ENCODE measurements at places on chromosomes 5 and 9.

DNA sequence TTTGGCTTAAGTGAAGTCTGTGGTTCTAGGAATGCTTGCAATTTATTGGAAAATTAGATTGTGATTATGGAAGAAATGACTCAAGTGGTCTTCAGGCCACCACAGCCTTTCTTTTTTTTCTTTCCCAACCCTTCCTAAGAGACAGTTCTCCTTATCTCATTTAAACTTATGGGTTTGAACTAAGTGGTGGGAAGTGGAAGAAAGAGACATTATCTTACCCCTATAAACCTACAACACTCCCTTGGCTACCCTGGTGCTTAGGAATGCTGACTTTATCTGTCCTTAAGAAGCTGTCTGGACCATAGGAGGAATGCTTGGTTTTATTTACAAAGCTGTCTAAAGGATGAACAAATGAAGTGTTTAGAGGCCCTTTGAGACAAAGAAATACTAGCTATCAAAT, 5.1 kb upstream of the ERAP1 start:
- DNase-seq = no peak

DNA sequence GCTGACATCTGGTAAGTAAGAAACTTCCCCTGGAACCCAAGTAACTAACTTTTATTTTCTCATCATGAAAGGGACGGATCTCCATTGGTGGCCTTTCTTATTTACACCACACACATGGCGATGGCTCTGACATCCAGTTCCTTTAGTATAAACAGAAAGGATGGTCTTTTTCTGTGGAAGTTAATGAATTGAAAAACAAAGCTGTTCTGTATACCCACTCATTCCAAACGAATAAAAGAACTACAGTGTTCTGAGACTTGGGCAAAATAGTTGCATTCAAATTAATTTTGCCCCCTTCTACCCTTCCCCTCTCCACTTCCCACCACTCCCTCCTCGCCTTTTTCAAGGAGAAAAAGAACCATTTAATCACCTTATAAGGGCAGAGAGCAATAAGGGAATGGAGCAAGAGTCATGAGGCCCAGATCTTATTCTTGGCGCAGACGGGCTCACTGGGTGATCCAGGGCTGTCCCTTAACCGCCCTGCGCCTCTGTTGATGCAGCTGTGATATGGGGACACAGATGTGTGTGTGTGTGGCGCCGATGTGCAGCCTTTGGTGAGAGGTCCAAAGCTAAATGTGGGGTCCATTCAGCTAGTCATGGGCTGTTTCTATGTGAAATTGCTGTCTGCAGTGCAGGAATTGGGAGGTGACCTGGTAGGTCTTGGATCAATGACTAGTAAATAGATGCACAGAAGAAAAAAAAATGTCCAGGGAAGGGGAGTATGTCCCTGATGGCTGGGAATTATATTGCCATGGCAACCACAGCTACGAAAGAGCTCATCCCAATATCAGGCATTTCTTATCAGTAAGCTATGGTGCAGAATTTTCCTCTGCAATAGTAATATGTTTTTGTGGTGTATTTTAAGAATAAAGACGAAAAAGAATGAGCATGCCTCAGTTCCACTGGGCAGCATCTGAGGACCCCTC, 141.5 kb upstream of the ERCC6L2 start:
- no peak for DNase-seq

GRCh38 chr5:171840711-171841522, 55.3 kb downstream of the SMIM23 start:
- no peak for DNase-seq

DNA sequence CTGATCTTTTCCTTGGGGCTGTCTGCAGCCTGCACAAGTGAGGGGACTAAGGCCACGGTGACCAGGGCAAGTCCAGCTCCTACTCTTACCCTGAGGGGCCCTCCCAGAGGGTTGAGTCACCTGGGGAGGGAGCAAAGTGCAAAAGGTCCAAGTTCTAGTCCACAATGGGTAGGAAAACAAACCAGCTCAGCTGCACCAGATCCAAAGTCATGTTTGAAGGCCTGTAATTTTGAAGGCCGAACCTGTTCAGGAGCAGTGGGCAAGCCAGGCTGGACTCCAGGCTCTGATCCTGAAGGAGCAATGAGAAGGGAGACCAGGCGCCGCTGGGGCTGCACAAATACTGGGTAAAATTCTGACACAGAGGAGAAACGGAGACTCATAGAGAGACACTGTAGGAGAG, 15.8 kb upstream of the TCF7 start:
- no peak for DNase-seq

- DNase-seq = no peak
Observed at GRCh38 chr9:120890320-120891244, 13.6 kb upstream of the PHF19 start.

- no peak for DNase-seq
Observed at GRCh38 chr9:37447111-37447510, 18.1 kb downstream of the ZBTB5 start.

DNA sequence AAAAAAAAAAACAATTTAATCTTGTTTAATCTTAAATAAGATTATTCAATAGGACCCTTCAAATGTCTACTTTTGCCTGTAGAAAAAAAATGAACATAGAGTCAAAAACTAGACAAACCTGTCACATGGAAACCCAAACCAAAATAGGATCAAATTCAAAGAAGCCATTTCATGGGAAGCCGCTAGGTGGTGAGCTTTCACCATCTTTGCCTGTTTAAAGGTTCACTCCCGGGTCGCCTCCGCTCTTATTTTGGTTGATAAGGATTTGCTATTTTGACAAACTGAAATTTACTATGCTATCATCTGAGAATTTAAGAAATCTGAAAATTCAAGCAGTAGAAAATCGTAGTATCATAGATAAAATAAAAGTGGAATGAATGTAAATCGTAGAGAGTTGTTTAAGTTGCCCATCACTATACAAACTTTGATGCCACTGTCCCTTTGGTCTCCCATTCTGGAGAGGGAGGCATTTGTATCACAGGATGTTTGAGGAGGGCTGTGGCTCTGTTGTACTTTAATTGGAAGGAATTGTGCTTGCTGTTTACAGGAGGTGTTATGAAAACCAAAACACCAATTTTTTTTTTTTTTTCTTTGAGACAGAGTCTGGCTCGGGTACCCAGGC, 43.5 kb upstream of the DNAH5 start:
- peak; percentile 65 for DNase-seq

DNA sequence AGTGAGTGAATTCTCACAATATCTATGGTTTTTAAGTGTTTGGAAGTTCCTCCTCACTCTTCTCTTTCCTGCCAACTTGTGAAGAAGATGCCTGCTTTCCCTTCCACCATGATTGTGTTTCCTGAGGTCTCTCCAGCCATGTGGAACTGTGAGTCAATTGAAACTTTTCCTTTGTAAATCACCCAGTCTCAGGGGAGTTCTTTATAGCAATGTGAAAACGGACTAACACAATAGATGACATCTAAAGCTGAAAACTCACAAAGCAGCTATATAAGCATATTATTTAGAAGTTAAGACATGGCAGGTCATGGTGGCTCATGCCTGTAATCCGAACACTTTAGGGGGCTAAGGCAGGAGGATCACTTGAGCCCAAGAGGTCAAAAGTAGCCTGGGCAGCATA, 130.2 kb downstream of the ARRDC3 start:
- no peak for DNase-seq

DNA sequence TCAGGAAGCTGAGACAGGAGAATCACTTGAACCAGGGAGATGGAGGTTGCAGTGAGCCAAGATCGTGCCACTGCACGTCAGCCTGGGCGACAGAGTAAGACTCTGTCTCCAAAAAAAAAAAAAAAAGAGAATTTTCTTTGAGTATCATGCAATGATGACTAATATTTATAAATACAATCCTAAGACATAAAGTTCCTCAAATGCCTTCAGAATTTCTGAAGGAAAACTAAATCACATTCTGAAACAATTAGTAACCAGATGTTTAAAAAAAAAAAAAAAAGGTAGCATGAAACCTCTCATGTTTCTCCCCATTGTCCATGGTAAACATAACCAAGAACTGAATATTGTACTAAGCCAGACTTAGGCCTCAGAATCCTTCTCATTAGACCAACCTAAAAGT, 23.1 kb downstream of the MLLT3 start:
- DNase-seq = no peak
